ENCODE measurements at places on chromosomes 6 and 20.

DNA sequence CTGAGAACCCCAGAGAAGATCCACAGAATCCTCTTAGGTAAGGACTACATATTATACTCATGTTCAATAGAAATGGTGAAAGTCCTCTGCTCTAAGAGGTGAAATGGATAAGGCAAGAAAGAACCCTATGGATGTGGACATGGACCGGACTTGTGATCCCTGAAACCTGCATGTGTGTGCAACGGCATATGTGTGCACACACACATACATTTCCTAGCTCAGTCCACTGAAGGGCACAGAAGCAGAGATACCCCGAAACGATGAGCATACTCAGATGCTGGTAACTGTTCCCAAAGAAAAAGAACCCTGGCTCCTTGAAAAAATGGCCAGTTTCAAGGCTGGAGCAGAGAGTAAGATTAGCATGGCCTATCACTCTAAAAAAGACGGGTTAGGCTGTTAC is 22.6 kb downstream of the SNX5 start:
- no peak for DNase-seq

DNA sequence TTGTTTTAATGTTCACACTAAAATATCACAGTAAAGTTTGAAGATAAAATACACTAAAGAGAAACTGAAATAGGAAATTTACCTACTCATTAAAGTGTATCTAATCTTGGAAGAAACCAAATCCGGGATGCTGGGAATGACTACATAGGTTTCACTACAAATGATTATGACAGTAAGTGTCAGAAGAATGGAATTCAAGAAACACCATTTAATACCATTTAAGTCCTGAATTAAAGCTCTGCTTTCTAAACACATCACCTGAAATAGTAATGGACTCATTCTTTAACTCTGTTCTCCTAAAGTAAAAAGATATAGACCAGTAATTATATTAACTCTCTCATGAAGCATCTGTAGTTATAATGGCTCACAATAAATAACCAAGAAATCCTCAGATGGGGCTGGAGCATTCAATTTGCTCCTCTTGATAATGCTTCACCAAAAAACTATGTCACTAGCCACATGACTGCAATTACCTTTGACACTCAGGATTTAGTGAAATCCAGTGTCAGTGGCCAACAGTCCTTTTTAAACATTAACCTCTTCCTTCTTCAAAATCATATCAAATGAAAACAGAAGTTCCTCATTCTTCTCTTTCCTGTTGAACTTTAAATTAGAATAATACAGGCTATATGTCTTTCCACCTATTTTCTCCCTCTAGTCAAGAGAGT is 41.4 kb downstream of the MAP7 start:
- no peak for DNase-seq

- no peak for DNase-seq
These were observed 73.4 kb upstream of the SIM1 start for GRCh38 chr6:100538086-100538485.

- DNase-seq, result no peak
These were observed 65.9 kb downstream of the TPD52L1 start for GRCh38 chr6:125219361-125219895.

- DNase-seq, result no peak
These were observed 116.5 kb downstream of the CD24 start for GRCh38 chr6:106857771-106858652.

- no peak for DNase-seq
These were observed 9.8 kb downstream of the MAS1L start for GRCh38 chr6:29477923-29478450.

- DNase-seq, result no peak
These were observed 658 bp downstream of the HTR1B start for GRCh38 chr6:77462359-77463307.

Measured in Calu3 (cell line).